ENCODE measurements at places on chromosomes 2 and 18.
A peak's percentile ranks its signal among the peaks of the same experiment; 100 is the strongest.

DNA sequence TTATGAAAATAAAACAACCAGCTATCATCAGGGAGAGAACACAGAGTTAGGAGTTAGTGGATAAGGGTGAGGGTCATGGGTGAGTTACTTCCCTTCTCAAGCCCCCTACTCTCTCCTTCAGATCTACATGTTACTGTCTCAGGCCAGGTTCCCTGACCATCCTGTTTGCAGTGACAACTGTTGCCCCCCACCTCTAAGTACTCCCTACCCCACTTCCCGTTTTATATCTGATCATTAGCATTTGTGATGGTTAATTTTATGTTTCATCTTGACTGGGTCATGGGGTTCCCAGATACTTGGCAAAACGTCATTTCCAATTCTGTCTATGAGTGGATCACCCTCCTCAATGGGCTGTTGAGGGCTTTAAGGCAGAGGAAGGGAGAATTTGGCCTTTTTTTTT is 32.8 kb upstream of the ATP8B1 start:
- DNase-seq, result no peak

- no peak for DNase-seq
Measured at GRCh38 chr2:232329716-232330067, 48.9 kb upstream of the ALPP start.

DNA sequence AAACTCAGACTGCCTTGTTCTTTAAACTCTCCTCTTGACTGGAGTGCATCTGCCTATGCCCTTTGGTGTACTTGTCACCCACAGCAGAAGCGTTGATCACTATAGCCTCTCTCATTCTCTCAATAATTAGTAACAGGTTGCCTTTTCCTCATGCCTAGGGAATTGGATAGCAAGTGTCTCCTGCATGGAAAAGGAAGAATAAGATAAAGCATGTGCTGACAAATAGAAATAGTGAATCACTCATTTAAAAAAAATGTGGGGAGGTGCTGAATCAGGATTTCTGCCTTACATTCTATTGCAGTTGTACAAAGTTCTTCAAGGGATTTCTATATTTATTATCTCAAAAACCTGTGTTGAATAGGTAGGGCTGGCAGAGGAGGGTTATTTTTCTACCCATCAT is 323.0 kb downstream of the TXNL1 start:
- no peak for DNase-seq

DNA sequence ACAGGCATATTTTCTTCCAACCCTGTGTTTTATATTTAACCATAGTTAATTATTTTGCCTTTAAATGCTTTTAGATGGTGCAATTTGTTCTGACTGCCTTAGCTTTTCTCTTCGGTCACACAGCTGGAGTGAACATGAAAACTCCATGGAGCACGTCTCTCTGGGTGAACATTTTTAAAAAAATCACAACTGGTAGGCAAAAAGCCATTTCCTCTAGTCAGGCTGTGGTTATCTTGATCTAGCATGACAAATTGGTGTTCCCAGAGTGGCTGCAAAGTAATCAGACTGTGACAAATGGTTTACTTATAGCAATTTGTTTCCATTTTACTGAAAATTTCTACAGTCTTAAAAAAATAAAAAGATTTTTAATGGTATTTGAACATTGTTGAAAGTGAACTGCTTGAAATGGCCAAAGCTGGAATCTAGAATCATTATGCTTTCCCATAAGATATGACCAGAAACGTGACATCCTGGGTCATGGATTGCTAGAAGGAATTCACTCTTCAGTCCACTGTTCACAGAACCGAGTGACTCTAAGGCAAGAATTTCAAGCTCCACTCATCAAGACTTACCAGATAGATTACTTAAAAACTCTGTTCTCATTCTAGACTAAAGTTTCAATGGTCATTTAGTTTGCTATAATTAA is 703.6 kb downstream of the CPS1 start:
- no peak for DNase-seq

GRCh38 chr2:74474899-74475298 is 2.4 kb upstream of the MRPL53 start:
- DNase-seq, result no peak

GRCh38 chr2:144383571-144384100 is 136.3 kb downstream of the ZEB2 start:
- no peak for DNase-seq

DNA sequence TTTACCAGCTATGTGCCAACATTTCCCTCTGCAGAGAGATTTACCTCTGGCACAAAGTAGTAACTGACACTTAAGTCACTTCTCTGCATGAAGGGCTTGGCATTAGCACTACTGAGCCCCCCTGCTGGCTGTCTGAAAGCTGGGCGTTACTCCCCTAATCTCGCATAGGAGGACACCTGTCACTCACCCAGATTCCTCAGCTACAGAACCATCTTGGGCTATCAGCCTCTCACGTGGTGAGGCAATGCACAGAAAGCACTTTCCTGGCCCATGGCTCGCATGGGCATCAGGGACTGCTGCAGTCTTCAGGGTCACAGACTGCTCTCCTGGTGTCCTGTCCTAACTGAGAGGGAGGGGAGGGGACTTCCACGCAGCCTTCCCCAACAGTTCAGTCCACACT is 12.0 kb downstream of the SERPINE2 start:
- DNase-seq, result no peak

GRCh38 chr2:143816916-143817315 is 687.7 kb downstream of the ARHGAP15 start:
- DNase-seq, result no peak

- no peak for DNase-seq
Measured at GRCh38 chr18:29225351-29225750, 1048.4 kb upstream of the CDH2 start.

- no peak for DNase-seq
Measured at GRCh38 chr2:37653805-37654378, 17.6 kb downstream of the CDC42EP3 start.

- DNase-seq, result no peak
Measured at GRCh38 chr2:241943961-241944575, 74.5 kb downstream of the RTP5 start.

GRCh38 chr2:58851598-58851997 is 610.5 kb upstream of the FANCL start:
- DNase-seq, result no peak

DNA sequence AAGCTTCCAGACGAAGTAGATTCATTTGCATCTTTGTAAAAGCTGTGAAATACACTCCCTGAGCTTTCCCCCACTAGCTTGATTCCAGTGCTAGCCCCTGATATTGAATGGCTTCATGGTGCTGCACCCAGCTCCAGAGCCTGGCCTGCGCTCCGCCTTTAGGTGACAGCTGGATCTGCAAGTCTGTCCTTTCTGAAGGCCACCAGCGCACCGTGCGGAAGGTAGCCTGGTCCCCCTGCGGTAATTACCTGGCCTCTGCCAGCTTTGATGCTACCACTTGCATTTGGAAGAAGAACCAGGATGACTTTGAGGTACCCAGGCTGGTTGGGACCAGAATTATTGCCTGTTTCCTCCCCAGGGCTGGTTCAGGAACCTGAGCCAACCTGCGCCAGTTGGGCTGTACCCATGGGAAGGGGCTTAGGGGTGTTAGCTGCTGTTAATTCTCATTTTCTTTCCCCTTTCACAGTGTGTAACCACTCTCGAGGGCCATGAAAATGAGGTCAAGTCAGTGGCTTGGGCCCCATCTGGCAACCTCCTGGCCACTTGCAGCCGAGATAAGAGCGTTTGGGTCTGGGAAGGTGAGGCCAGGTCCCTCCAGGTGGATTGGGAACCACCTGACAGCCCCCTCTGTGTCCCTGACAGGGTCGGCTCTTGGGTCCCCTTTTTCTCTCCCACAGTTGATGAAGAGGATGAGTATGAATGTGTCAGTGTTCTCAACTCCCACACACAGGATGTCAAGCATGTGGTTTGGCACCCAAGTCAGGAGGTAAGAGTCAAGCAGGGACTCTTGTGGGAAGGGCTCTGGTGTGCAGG is 1.3 kb downstream of the CIAO1 start:
- DNase-seq, result no peak

GRCh38 chr2:203033395-203033794 is 18.7 kb downstream of the NBEAL1 start:
- DNase-seq, result no peak

GRCh38 chr2:176122683-176123410 is at the start of gene HOXD9:
Gene HOXD9 (plus strand): TSS chr2:176122719. CDS start chr2:176122769, 50 bp downstream.
- DNase-seq, result no peak

DNA sequence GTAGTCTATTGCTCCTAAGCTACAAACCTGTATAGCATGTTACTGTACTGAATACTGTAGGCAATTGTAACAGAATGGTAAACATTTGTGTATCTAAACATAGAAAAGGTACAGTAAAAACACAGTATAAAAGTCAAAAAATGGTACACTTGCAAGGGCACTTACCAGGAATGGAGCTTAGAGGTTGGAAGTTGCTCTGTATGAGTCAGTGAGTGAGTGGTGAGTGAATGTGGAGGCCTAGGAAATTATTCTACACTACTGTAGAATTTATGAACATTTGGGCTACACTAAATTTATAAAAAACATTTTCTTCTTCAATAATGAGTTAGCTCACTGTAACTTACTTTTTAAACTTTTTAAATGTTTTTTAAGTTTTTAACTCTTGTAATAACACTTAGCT is 19.0 kb downstream of the NABP1 start:
- DNase-seq, result no peak

DNA sequence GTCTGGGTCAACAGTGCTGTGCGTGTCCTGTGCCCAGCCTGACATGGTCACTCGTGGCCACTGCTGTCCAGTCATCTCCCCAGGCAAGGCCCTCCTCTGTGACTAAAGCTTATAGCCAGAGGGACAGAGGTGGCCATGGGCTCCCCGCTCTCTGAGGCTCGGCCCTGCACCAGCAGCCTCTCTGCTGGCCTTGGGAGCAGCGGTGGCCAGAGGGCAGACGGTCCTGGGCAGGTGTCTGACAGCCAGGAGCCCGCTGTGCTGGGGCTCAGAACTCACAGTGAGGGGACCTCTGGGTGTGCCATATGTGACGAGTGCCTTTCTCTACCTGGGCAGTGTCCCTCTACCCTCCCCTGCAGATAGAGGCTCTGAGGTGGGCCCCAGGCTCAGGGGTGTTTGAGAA is 98.7 kb downstream of the FAM210A start:
- DNase-seq, result no peak

- DNase-seq, result no peak
Measured at GRCh38 chr18:5152343-5153020, 44.6 kb downstream of the AKAIN1 start.

DNA sequence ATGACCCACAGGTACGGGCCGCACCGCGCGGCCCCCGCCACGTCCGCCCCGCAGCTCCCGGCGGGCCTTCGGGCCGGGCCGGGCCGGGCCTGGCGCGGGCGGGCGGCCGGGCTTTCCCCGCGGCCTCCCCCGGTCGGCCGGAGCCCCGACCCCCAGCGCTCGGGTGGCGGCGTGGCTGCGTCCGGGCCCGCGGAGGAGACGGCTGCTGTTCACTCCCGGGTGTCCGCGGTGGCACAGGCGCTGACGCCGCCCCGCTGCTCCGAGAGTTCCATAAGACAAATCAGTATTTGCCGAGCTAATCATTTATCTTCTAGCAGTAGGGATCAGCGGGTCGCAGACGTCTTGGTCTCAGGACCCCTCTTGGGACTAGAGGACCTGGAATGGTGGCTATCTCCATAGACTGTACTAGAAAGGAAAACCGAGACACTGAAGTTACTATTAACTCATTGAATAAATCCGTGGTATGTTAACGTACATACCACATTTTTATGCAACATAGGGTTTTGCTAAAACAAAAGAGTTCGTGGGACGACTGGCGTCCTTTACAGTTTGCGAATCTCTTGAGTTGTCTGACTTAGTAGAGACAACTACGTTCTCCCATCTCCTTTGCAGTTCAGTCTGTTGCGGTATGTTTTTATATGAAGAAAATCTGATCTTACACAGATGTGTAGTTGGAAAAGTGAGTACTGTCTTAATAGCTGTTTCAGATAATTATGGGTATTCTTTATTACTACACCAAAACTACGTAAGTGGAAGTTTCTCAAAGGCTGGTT is 500 bp downstream of the LIMS1 start:
- peak; percentile 6 for DNase-seq

DNA sequence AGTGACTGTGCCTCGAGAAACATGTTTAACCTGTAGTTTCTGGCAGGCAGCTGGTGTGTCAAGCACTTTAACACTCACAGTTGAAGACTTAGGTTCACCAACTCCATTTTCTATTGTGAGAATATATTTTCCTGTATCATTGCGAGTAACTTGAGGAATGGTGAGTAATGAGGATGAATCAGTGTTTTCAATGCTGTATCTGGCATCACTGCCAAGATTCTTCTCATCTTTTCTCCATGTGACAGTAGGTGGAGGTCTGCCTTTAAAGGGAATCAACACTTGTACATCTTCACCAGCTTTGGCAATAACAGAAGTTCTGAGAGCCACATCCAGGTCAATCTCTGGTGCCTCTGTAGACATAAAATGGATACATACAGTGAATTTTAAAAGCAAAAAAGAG is 72.8 kb downstream of the PLEKHA3 start:
- DNase-seq, result no peak

- DNase-seq, result no peak
Measured at GRCh38 chr2:17803497-17803896, 12.8 kb upstream of the MSGN1 start.

DNA sequence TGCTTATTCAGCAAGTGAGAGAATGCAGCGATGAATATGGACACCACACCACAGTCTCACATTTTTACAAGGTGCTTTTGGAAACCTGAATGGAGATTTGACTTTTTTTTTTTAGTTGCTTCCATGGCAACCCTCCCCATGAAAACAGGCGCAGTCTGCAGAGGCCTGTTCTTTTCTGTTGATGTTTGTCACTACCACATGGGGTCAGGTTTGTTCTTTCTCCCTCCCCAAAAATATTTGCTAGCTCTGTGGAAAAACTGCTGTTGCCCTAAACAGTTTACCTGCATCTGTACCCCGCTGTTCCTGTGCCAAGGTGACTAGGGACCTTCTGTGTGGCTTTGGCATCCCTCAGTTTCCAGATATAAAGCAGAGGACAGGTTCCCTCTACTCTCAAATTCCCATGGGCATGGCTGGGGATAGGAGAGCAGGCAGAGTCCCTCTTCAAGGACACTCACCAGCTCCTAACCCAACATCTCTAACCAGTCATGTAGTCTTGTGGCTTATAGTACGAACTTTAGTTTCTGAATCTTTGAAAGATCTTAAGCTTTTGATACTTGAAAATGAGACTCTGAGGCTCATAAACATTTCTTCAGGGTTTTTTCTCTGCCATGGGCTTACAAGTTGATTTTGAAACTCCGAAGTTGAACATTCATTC is 14.7 kb upstream of the MAPRE2 start:
- DNase-seq, result no peak

- DNase-seq, result no peak
Measured at GRCh38 chr2:98376301-98376910, 30.1 kb downstream of the CNGA3 start.

DNA sequence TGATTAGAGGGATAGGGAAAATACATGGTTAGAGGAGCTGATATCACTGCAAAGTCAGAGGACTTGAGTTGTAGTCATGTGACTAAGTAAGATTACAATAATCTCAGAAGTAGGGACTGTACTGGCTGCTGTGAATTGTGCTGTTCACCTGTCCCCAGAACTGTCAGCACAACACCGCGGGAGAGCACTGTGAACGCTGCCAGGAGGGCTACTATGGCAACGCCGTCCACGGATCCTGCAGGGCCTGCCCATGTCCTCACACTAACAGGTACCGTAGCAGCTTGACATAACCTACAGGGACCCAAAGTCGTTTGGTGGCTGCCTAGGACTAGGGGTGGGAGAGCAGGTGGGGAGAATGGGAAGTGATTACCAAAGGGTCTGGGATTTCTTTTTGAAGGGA is 132.8 kb upstream of the TTC39C start:
- DNase-seq, result no peak

Data from activated CD4-positive, CD25-positive, alpha-beta regulatory T cell (primary cell).